ENCODE measurements at places on chromosomes 5 and 9.

- DNase-seq: no peak
Measured at GRCh38 chr5:93336330-93337110, 244.5 kb downstream of the NR2F1-AS1 start.

GRCh38 chr5:56685503-56686217 is 129.7 kb upstream of the MAP3K1 start:
- no peak for DNase-seq

- no peak for DNase-seq
Measured at GRCh38 chr9:125549039-125549438, 158.0 kb downstream of the MAPKAP1 start.

DNA sequence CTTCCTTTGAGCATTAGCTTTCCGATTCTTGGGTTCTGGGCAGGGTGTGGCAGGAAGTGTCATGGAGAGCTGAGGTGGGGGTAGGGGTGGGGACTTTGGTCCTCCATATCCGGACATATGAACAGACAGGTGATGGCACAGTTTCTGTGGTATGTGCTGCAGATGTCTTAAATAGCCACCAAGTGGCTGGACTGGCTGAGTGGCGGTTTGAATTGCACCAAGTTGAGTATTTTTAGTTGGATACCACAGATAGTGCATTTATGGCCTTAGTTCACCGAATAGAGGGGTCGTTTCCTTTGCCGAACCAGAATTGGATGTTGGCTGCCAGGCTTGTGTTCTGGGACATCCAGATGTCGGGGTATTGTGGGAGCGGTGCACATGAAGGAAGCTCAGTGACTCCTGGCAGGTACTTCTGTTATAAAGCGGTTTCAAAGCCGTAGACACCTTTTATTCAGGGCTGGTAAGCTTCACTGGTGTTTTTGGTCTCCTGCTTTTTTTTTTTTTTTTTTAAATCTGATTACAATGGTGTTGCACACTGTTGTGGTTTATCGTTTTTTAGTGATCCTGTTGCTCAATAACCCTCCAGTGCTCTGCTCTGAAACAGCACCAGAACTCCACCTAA is 15.1 kb upstream of the TNFAIP8 start:
- no peak for DNase-seq

DNA sequence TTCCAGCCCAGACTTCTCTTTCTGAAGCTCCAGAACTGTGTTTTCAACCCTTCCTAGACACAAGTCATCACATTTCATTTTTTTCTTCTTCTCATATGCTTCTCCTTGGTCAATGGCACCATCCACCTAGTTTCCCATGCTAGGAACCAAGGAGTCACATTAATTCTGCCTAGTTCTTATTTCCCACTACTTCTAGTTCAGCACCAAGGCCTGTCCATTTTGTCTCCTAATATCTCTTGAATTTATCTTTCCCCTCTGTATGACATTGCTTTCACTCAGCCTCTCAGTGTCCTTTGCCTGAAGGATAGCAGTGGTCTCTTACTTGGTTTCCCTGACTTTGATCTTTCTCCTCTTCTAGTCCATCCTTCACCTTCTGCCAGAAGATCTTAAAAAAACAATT is 38.8 kb downstream of the ARHGEF28 start:
- no peak for DNase-seq

- no peak for DNase-seq
Measured at GRCh38 chr9:109476642-109477257, 21.4 kb downstream of the PTPN3 start.

GRCh38 chr5:154570572-154571324 is 92.7 kb upstream of the HAND1 start:
- DNase-seq: no peak

GRCh38 chr5:159121061-159121460 is 21.3 kb upstream of the EBF1 start:
- DNase-seq: no peak

DNA sequence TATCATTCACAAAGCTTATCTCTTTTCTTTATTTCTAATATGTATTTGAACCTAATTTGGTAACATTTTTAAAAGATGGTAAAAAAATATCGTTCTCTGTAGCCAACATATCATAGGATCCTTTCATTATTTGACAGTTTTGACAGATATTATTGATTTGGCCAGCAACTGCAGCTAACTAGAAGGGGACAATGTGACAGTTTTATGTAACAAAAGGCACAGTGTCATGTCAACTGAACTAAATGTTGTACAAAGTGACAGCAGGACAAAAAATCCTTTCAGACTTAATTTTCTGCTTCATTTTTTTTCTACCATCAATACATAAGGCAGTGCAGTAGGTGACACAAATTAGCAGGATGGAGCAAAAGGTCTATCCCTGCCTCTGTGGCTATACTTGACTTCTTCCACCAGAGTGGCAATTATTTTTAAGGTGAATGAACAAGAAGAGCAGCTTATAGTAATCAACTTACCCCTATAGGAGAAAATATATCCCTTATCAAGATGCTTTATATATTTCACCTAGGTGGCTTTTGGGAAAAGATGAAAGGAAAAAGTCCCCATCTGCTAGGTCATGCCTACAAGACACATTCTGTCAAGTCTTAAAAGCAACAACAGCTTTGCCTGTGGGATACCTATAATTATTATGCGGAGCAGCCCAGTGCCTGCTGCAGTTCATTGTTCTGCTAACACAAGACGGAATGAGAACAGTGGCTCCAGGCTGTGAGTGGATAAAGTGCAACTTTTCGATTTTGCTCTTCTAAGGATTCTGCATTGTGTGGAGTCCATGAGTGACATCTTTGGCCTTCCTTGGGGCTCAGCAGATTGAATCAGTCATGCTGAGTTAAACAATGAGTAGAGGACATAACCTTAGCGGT is 694.9 kb downstream of the ISL1 start:
- no peak for DNase-seq

All from dorsolateral prefrontal cortex (tissue), 122 donors.